ENCODE measurements at places on chromosomes 1 and 21.

GRCh38 chr1:159916242-159917051 is 8.9 kb downstream of the TAGLN2 start:
- peak; percentile 60 for DNase-seq

DNA sequence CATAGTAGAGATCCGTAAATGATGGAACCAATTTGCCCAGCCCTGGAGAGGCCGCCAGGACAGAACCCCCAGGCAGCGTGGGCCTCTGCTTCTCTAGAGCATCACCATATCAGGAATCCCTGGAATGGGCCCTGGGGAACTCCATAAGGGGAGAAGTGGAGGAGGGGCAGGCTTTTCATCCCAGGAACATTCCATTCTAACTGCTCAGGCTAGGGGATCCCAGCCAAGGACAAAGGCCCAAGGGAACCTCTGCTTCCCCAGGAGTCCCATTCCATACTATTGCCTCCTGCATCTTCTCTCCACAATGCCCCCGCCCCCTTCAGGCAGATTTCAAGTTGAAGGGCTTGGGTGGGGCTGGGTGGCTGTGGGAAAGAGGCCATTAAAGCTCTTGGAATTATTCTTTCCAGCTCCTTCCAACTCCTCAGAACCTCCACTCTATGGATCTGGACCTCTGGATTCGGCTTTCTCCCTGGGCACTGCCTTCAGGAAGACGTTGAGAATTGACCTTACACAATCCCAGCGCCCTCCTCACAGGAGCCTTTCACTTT is 6.0 kb downstream of the TRNP1 start:
- peak; percentile 58 for DNase-seq

GRCh38 chr1:78958711-78959110 is 47.8 kb downstream of the ADGRL4 start:
- DNase-seq: no peak

- DNase-seq: peak; percentile 76
Measured at GRCh38 chr1:201126832-201127754, at the start of gene ASCL5. TSS of gene ASCL5 (minus strand) at chr1:201127184. CDS start at chr1:201115372, 11,812 bp downstream.

DNA sequence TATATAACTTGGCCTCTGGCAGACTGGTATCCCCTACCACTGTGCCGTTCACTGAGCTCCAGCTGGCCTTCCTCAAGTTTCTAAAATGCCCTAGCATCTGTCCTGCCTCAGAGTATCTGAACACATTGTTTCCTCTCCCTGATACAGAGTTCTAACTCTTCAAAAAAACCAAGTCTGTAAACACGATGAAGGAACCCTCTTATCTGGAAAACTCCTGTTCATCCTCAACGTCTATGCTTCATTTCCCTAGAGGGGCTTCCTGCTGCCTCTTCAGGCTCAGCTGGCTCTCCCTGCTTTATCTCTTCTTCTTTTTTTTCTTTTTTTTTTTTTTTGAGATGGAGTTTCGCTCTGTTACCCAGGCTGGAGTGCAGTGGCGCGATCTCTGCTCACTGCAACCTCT is 5.6 kb downstream of the BSDC1 start:
- DNase-seq: no peak

- DNase-seq: no peak
Measured at GRCh38 chr1:182622901-182623528, 18.8 kb upstream of the RGS16 start.

DNA sequence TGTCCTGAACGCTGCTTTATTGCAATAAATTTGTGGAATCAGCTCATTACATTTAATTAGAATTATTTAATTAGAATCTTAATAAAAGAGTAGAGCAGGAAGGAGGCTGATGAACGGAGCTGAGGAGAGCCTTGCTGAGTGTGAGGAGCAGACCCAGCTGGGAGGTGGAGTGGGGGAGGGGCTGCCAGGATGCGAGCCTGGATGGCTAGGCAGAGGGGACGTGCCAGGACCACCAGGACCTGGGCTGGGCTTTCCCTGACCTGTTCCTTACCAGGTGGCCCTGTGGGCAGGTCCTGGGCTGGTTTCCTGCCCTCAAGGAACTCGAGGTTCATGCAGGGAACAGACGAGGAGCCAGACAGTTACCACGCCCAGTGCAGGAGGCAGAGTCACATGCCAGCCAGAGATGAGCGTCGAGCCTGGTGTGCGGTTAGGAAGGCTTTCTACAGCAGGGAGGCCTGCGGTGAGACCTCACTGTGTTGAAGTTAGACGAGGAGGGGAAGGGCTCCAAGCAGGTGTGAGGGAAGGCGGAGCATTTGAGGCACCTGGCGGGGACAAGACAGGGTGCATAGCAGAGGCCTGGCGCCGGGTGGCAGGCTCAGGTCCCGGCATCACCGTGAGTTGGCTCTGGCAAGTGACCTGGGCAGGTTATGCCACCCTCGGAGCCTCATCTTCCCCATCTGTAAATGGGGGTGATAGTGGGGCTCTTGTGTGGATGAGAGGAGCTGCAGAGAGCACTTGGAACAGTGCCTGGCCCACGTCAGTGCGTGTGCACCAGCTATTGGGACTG is 33.9 kb downstream of the LDLRAP1 start:
- DNase-seq: no peak

- DNase-seq: peak; percentile 89
Measured at GRCh38 chr1:21338573-21339355, 48.5 kb upstream of the ECE1 start.

GRCh38 chr1:160579216-160579701 is at the start of gene CD84:
TSS of gene CD84 (minus strand) at chr1:160579496. CDS start at chr1:160579437, 59 bp downstream.
- DNase-seq: no peak

DNA sequence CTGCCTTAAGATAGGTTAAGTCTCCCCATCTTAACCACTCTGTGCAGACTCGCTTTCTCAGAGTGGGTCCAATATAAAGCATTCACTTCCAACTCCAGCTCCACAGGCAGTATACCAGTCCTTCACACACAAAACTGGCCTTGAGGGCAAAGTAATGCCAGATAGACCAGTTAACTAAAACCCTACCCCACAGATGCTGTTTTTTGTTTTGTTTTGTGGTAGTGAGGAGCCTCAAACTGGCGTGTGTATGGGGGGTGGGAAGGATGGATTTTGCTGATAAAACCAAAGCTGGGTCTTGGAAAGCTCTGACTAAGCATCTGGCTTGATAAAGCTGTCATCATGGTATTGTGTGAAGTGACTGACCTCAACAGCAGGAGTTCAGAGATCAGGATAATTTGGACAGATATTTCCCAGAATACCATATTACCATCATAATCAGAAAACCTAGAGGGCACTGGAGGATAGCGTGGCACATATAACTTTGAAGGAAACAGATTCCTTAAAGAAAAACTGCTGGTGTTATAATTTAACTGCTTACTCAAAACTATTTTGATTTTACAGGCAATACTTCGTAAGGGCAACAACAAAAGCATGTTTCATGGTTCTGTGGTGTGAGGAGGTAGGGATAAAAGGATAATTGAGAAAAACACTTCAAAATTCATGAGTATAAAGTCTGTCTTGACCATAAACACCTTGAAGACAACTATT is 29.6 kb upstream of the CPLANE2 start:
- DNase-seq: no peak

DNA sequence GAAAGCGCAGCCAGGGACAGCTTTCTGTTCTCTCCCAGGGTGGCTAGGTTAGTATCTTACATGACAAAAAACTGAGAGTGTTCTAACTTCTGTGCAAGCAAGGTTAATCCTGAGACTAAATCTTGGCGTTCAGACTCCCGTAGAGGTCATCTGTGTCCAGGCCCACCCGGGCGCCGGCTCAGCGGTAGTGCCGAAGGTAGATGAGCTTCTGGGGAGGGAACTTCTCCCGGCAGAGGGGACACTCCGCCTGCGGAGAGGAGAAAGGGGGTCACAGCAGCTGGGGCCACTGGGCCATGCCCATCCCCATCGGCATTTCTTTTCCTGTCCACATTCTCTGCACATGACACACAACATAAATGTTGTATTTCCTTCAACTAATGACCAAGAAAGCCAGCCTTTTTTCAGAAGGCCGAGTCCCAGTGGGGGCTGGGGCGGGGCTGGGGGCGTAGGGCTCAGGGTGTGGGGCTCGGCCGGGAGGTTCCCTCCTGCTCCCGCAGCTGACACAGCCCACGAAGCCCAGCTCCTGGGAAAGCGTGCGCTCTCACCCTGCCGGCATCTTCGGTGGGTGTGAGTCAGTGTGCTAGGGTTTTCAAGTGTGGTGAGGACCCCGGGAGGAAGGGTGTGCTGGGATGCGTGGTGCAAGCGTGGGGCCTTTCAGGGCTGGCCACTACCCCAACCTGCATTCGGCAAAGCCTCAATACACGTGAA is 6.6 kb downstream of the PEX10 start:
- DNase-seq: no peak

Data from stomach (tissue), 19 donors.